ENCODE measurements at places on chromosomes 4 and X.

GRCh38 chr4:89316211-89316610 is 8.6 kb upstream of the GPRIN3 start:
- DNase-seq, result no peak

DNA sequence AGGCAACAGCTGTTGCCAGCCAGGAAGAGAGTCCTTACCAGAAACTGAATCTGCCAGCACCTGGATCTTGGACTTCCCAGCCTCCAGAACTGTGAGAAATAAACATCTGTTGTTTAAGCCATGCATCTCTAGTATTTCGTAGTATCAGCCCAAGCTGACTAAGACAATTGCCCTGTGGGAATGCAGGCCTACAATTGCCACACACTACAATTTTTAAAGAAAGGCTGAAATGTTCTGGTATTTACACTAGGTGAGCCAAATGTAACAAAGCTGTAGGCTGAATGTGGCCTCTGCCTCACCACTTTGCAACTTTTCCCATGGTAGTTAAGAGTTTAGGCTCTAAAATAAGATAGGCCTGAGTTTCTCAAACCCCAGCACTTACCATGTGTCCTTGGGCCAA is 59.1 kb downstream of the SPATA18 start:
- DNase-seq, result no peak

DNA sequence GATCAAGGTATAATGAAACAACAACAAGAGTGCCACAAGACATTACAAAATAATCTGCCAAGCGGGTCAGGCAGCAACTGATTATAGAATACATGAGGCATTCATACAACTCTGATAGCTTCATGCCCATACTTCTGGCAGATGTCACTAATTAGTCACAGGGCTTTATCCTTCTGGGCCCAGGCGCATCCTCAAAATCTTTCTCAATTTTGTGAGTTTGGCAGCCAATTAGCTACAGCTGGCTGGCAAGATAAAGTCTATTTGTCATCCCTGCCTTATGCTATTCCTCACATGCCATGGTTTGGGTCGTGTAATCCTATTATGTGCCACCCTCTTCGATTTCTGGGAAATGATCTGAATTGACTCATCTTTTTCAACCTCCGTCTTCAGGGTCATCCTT is 254.3 kb downstream of the PACRGL start:
- DNase-seq, result peak; percentile 5

DNA sequence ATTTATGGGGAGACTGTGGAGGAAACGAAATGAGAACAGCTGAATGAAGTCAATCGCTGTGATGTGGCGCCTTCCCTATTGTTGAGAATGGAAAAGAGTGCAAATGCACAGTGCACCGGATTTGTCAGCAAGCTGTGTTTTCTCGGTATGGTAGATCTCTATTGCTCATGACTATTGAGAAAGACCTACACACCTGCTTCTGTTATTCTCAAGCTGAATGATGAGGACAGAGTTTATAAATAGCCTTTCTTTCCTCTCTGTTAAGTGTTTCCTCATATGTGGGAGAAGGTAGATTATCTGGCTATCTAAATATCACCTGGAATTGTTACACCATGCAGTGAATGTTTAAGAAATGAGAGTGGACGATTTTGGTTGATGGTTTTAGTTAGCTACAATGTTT is 650.7 kb downstream of the IL1RAPL1 start:
- DNase-seq, result no peak

DNA sequence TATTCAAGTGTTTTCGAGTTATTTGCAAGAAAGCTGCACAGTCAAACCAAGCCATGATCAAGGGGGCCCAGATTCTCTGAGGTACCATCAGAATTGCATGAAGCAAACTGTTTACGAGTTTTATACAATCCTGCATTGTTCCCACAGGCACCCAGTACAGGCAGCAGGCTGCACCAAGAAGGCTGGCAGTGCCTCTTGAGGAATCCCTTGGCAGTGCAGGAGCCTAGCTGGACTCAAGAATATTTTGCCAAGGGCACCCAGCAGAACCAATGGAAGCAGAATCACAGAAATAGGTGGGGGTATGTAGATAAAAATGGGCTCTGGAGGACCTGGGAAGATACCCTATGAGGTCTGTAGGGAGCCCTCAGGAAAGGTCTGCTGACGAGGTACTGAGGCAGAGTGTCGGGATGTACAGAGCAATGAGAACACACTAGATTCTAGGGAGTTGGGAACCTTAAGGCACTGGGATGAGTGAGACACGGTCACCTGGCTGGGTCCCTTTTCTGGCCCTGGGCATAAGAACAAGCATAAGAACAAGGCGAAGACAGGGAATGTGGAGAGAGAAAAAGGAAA is 2.5 kb upstream of the PLP1 start:
- peak; percentile 48 for DNase-seq
